ENCODE measurements at places on chromosomes 2 and 18. TPM values are rescaled to one million over a fixed set of nuclear protein-coding genes. Genes with fewer than 3 reads are reported as not detected.

DNA sequence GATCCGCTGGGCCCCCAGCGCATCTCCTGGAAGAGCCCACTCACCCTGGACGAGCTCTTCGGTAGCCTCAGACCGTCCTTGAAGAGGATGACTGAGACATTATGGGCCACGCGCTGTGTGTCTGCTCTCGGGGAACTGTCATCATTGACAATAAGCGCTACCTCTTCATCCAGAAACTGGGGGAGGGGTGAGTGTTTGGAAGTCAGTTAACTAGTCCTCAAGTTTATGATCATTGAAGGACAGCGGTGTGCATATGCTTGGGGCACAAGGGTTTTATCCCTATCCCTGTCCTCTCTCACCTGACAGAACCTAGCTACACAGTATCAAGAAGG is 586 bp downstream of the STK16 start:
- peaks cover 37% of the 10 kb centered on the region for H3K36me3 ChIP-seq
- peaks cover 46% of the 10 kb centered on the region for H3K4me1 ChIP-seq
- DNase-seq, result no peak

- no peak overlapping the region for H3K4me3 ChIP-seq
- H3K36me3 ChIP-seq, result no peaks in the 10 kb centered on the region
- no peak for DNase-seq
Observed at GRCh38 chr18:57094175-57094574, 52.7 kb upstream of the BOD1L2 start.

DNA sequence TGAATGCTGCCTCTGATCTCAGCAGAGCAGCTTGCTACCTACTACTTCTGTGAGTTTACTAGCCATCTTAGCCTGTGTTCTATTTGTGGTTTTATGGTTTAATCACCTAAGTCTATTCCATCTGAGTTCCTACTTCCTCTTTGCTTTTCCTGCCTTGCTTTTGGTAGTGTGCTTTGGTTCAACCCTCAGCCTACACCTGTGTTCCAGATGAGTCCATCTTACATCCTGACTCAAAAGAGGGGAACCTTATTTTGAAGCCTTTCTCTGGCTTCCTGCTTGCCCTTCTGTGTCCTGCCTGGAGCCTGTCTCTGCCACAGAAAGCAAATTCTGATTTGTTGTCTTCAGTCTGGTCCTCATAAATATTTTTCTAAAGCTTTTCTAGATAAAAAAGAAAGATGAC is 530.3 kb upstream of the MEX3C start:
- H3K36me3 ChIP-seq, result no peaks in the 10 kb centered on the region
- peaks cover 4% of the 10 kb centered on the region for H3K27me3 ChIP-seq
- H3K4me3 ChIP-seq, result no peak overlapping the region
- H3K27ac ChIP-seq, result no peak overlapping the region
- no peaks in the 10 kb centered on the region for H3K4me1 ChIP-seq
- no peak for DNase-seq

DNA sequence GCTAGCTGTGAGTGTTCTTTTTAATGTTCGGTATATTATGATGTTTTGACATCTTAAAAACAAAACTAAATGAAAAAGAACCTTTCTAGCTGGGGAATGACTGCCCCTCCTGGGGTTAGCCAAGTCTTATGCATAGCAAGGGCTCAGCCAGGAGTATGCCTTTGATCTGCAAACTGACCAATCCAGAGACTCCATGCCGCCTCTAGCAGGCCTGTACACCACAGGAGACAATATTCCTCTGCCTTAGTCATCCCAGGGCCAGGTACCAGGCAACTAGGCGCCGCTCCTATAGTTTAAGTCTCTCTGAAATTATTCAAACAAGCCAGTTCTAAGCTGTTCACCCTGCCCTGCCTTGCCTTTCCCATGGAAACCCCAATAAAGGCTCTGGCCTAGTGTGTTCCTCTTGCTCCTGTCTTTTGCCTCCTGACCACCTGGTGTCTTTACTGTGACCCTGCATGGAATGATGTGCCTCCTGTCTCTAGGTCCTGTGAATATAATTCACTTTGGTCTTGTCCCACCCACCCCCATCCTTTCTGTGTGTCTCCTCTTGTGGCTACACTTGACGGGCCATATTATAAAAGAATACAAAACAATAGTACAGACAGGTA is 52.0 kb upstream of the CHN1 start:
- no peak overlapping the region for H3K4me3 ChIP-seq
- no peaks in the 10 kb centered on the region for H3K4me1 ChIP-seq
- no peak overlapping the region for H3K27ac ChIP-seq
- H3K36me3 ChIP-seq, result no peaks in the 10 kb centered on the region
- DNase-seq, result no peak
- H3K27me3 ChIP-seq, result no peaks in the 10 kb centered on the region

DNA sequence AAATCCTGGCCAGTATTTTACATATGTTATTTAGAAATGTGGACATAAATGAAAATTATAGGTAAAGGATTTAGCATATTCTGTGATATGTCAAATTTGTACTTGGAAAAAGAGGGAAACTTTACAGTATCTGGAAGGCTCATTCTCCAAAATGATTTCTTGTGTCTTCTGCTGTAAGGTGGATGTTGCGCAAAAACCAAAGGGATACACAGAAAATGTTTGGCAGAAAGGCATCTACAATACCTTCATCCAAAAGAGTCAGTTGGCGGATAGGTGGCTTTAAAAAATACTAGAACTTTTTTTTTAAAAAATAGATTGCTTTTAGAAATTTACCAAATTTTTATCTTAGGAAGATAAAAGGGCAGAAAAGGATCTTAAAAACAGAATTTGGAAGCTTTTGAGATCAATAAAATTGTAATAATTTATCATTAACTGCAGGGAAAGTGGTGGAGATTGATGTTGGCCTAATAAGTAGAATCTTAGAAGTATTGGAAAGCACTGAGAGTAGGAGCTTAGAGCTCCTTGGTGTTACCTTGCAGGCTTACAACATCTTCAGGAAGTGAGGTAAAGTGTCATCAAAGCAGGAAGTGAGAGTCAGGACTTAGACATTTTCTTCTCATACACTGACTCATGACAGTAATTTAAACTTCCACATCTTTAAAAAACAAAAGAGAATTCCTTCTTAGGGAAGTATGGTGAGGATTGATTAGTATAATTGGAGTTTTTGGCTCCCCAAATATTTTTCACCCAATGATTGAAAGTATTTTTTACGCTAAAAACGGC is 2.1 kb downstream of the NABP1 start:
- no peaks in the 10 kb centered on the region for H3K4me1 ChIP-seq
- no peak overlapping the region for H3K4me3 ChIP-seq
- no peak for DNase-seq
- no peaks in the 10 kb centered on the region for H3K27me3 ChIP-seq

GRCh38 chr2:45312275-45312674 is 298.8 kb downstream of the SRBD1 start:
- H3K27ac ChIP-seq, result no peak overlapping the region
- H3K36me3 ChIP-seq, result no peaks in the 10 kb centered on the region
- no peak overlapping the region for H3K4me3 ChIP-seq
- no peak for DNase-seq
- H3K27me3 ChIP-seq, result no peaks in the 10 kb centered on the region
- H3K4me1 ChIP-seq, result no peaks in the 10 kb centered on the region

DNA sequence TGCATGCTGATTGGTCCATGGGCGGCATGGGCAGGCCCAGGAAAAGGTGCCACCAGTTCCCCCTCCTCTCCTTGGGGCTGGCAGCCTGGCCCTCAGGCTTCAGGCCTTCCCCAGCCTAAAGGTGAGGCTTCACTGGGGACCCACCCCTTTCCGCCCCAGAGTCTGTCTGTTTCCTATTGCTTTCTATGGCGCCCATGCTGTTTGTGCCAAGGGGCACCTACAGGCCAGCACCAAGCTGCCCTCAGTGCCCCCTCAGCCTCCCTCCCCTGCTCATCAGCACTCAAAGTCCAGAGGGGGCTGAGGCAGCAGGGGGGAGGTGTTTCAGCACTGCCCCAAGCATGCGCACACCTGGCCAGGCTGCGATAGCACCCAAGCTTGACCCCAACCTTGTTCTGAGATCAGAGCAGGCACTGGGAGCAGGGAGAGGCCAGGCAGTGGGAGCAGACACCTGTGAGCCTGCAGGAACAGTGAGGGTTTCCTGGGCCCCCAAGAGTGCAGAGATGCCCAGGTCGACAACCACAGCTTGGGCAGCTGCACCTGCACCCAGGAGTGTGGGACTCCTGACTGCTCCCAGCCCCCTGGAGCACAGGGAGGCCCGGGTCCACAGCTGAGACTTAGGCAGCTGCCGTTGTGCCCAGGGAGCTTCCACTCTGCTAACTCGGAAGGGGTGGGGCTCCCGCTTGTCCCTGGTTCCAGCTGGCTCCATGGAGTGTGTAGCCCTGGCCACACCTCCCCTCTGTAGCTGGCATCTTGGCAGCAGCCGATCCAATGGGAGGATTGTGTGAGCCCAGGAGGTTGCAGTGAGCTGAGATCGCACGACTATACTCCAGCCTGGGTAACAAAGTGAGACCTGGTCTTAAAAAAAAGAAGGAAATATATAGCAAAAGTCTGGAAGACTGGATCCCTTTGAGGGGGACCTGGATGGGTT is 69.1 kb downstream of the NCAPH start:
- no peak overlapping the region for H3K27ac ChIP-seq
- no peak for DNase-seq
- peaks cover 14% of the 10 kb centered on the region for H3K4me1 ChIP-seq
- H3K27me3 ChIP-seq, result no peaks in the 10 kb centered on the region
- no peak overlapping the region for H3K4me3 ChIP-seq

- peaks cover 40% of the 10 kb centered on the region for H3K4me1 ChIP-seq
- H3K27ac ChIP-seq, result no peak overlapping the region
- H3K36me3 ChIP-seq, result no peaks in the 10 kb centered on the region
- H3K27me3 ChIP-seq, result no peaks in the 10 kb centered on the region
- no peak for DNase-seq
- no peak overlapping the region for H3K4me3 ChIP-seq
Observed at GRCh38 chr2:200356857-200357384, 50.4 kb downstream of the SPATS2L start.

DNA sequence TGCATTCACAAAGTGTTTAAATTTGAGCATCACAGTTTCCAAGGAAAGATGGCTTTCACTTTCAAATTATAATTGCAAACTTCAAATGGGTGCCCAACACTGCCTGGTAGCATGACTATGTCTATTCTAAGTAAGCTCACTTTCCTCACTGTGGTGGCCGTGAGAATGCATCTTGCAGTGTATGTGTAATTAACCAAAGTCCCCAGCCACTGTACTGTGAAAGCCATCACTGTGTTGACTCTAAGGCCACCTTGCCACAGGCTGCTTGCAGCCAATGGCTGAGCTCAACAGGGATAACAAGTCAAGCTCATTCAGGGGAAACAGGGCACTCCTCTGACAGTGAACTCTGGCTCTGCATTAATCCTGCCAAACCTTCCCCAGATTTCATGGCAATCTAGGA is 43.3 kb upstream of the LGALSL start:
- H3K4me1 ChIP-seq, result peaks cover 9% of the 10 kb centered on the region
- no peak overlapping the region for H3K4me3 ChIP-seq
- DNase-seq, result no peak
- no peaks in the 10 kb centered on the region for H3K27me3 ChIP-seq
- no peak overlapping the region for H3K27ac ChIP-seq

GRCh38 chr2:20172273-20173055 is 52.5 kb downstream of the SDC1 start:
- no peaks in the 10 kb centered on the region for H3K4me1 ChIP-seq
- no peak overlapping the region for H3K27ac ChIP-seq
- no peak overlapping the region for H3K4me3 ChIP-seq
- no peak for DNase-seq

The RNF103 gene
- 49.0 TPM for total RNA-seq

The CRYBA2 gene
- not detected for total RNA-seq

The GCG gene
- not detected for total RNA-seq
